ENCODE measurements at places on chromosomes 13 and 19.

DNA sequence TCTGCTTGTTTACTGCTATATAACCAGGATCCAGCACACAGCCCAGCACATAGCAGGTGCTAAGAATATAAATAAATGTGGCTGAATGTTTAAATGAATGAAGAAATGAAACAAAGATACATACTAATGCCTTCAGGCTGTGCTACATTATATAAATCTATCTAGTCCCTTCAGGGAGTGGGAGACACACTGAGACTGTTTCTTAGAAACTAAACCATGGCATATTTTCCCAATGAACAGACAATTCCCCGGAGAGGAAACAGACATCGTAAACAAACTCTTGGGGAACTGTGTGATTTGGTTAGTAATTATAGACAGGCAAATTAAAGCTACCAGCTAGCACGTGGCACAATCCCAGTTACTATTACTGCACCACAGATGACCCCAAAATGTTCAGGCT is 9.7 kb upstream of the FEM1A start:
- H3K27ac ChIP-seq = no peak overlapping the region
- H3K4me1 ChIP-seq = no peaks in the 10 kb centered on the region
- DNase-seq = no peak
- no peaks in the 10 kb centered on the region for H3K36me3 ChIP-seq
- H3K27me3 ChIP-seq = peaks cover 3% of the 10 kb centered on the region
- no peak overlapping the region for H3K4me3 ChIP-seq

GRCh38 chr13:51221674-51222036 is 543 bp upstream of the FAM124A start:
- DNase-seq = no peak
- H3K4me1 ChIP-seq = no peaks in the 10 kb centered on the region
- peaks cover 51% of the 10 kb centered on the region for H3K27me3 ChIP-seq
- no peaks in the 10 kb centered on the region for H3K36me3 ChIP-seq

DNA sequence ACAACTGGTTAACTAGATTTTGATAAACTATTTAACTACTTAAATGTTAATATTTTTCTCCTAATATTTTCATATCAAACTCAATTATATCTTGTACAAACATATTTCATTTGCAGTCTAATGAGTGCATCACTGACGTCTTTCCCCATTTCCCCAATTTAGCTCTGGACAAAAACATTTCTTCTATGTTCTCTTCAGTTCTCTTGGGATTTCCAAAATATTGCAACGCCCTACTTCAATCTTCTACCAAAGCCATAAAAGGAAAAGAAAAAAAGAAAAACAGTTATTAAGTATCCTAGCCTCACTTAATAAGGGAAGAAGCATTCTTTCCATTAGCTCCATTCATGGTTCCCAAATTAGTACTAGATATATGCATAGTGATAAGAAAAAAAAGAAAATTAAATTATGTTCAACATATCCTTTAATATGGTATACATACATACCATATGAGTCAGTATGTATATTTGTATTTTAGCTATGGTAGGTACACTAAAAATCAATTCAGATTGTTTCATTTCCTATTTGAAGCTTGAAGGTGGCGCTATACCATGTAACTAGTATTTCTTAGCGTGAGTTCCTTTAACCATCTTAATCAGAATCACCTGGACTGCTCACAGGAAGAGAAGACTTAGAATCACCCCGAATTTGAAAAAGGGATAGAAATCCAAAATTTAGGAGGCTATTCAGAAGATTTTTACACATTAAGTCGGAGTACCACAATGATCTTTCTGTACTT is 9.9 kb downstream of the FBXL3 start:
- no peaks in the 10 kb centered on the region for H3K27me3 ChIP-seq
- DNase-seq = no peak
- H3K4me1 ChIP-seq = peaks cover 32% of the 10 kb centered on the region
- no peak overlapping the region for H3K27ac ChIP-seq

- H3K27me3 ChIP-seq = no peaks in the 10 kb centered on the region
- H3K4me3 ChIP-seq = no peak overlapping the region
- no peaks in the 10 kb centered on the region for H3K36me3 ChIP-seq
- no peak overlapping the region for H3K27ac ChIP-seq
Measured at GRCh38 chr13:89082623-89083022, 1411.5 kb downstream of the SLITRK5 start.

- no peak overlapping the region for H3K4me3 ChIP-seq
- no peak overlapping the region for H3K27ac ChIP-seq
- no peak for DNase-seq
- H3K27me3 ChIP-seq = peaks cover 6% of the 10 kb centered on the region
Measured at GRCh38 chr13:32824675-32825074, 191.5 kb upstream of the KL start.

DNA sequence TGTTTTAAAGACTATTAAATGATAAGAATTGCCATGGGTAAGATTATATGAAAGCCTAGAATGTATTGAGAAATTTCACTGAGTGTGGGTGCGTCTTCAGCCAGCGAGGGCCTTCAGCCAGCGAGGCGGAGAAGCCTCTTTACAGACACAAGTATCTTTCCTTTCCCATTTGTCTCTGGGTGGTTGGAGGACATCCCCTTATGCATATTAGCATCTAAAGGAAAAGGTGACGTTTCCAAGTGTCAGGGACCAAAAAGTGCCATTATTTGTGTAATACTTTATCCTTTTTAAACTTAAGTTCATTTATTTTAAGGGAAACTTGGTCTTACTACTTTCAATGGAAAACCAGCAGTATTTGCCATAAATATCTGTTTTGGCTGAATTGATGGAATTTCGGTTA is 22.2 kb downstream of the SMARCA4 start:
- no peak overlapping the region for H3K27ac ChIP-seq
- DNase-seq = no peak
- H3K36me3 ChIP-seq = peaks cover 17% of the 10 kb centered on the region
- peaks cover 3% of the 10 kb centered on the region for H3K4me1 ChIP-seq

Data from activated T-helper 2 cell treated with anti-CD3 and anti-CD28 coated beads, Interferon-gamma antibody, Interleukin-2, Interleukin-4, amounts not matched to agents 10 μg/mL and 5 μg/mL and 100 μg/mL, durations not matched to agents 14 hours and 24 hours and 36 hours (primary cell).